CD4-positive, alpha-beta T cell treated with Interleukin-17A for 1 hour (primary cell): ENCODE measurements at places on chromosomes 2 and 18.
A peak's percentile ranks its signal among the peaks of the same experiment; 100 is the strongest.

GRCh38 chr2:238898534-238899281 lies 50.8 kb downstream of the TWIST2 start:
- DNase-seq = no peak

- DNase-seq = no peak
Observed at GRCh38 chr18:57585855-57586250, 649 bp downstream of the FECH start.

- DNase-seq = no peak
Observed at GRCh38 chr2:4077017-4077416, 373.6 kb downstream of the DCDC2C start.

- DNase-seq = no peak
Observed at GRCh38 chr2:204541637-204542036, 3.6 kb upstream of the PARD3B start.

GRCh38 chr2:189698020-189698887 lies 23.8 kb downstream of the ANKAR start:
- DNase-seq = peak; percentile 73

- DNase-seq = no peak
Observed at GRCh38 chr18:24185805-24186204, 46.9 kb downstream of the CABYR start.

- no peak for DNase-seq
Observed at GRCh38 chr2:215982465-215982875, 30.9 kb downstream of the MREG start.

DNA sequence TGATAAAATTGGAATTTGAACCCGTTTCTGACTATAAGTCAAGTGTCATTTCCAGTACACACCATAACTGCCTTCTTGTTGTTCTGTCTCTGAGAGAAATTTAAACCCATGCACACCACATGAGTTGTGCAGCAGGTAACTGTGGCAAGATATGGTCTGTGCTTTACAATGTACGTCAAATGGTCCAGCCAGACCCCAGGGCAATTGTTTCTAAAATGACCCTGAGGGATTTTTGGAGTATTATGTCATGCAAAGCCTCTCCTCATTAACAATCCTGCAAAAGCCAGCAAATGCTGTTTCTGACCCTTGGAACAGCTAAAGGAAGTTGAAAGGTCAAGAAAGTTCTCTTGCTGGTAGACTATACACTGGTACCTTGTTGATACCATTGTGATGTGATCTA lies 47.7 kb upstream of the WIPF1 start:
- DNase-seq = no peak

DNA sequence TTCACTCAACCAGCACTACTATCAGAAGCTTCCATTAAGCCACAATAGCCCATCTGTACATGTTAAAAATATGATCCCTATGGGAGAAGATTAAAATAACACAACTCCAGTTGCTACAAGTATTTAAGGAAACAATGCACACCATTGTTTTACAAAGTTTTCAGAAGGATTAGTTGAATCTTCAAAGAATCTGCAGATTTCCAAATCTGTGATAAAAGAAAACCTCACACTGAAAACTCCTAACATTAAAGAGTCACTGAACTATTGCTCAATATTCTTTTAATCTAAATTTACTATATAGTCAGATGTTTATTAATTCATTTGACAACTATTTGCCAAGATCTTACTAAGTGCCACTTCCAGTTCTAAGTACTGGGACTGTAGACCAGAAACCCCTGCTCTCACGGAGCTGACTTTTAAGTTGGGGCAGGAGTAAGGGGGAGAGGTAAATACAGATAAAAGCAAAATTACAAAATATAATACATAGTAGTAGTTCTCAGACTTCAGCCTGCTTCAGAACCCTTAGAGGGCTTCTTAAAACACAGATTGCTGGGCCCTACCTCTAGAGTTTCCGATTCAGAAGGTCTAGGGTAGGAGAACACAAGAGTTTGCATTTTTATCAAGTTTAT lies 94.4 kb downstream of the STK39 start:
- DNase-seq = no peak
